Stimulated activated CD4-positive, alpha-beta T cell treated with anti-CD3 and anti-CD28 coated beads, TNF-alpha, amount 100 ng/mL, for 48 hours (primary cell): ENCODE measurements at places on chromosomes 6 and 20.
A peak's percentile ranks its signal among the peaks of the same experiment; 100 is the strongest.

DNA sequence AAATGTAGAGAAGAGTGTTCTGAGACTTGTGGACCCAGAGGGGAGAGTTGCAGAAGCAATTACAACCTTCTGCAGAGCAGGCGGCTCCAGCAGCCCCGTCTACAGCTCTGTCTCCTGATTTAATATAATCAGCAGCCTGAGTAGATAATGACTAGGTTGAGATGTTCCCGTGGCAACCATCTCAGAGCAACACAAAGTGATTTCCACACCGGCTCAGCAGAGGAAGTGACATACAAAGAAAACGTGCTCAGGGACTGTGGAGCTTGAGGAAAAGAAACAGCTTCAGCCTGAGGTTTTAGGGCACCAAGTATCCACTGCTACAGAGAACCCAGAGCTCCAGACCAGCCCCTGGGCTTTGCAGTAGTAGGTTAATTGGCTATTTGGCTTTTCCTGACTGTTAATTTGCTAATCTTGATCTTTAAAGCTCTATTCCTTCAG, 136.4 kb downstream of the MTFR2 start:
- no peak for DNase-seq

- no peak for DNase-seq
Measured at GRCh38 chr6:91387290-91388059, 800.6 kb upstream of the MAP3K7 start.

DNA sequence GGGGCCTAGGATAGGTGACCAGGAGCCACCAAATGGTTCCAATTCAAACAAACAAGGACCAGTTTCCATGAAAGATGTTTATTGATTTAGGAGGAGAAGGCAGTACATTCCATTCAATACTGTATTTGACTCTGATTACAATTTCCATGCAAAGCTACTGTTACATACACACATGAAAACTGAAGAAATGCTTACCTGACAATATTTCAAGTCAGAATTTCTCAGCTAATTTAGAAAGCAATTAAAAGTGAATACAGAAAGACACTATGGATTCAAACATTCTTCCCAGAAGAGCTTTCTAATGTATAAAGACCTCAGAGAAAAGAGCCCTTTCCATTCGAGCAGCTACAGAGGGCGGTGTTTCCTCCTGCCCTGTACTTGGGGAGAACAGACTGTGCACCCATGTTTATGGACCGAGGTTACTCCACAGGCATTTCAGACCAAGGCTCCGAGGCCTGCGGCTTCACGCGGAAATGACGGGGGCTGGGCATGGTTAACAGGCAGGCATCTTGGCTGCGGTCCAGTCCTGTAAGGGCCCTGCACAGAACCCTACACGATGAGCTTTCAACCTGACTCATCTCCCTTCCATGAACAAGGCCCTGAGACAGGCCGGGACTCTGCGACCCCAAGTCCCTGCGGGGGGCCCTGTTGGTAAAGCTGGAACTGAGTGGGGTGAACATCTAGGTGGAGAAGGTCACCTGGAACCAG, 25.7 kb upstream of the TCFL5 start:
- DNase-seq = no peak

DNA sequence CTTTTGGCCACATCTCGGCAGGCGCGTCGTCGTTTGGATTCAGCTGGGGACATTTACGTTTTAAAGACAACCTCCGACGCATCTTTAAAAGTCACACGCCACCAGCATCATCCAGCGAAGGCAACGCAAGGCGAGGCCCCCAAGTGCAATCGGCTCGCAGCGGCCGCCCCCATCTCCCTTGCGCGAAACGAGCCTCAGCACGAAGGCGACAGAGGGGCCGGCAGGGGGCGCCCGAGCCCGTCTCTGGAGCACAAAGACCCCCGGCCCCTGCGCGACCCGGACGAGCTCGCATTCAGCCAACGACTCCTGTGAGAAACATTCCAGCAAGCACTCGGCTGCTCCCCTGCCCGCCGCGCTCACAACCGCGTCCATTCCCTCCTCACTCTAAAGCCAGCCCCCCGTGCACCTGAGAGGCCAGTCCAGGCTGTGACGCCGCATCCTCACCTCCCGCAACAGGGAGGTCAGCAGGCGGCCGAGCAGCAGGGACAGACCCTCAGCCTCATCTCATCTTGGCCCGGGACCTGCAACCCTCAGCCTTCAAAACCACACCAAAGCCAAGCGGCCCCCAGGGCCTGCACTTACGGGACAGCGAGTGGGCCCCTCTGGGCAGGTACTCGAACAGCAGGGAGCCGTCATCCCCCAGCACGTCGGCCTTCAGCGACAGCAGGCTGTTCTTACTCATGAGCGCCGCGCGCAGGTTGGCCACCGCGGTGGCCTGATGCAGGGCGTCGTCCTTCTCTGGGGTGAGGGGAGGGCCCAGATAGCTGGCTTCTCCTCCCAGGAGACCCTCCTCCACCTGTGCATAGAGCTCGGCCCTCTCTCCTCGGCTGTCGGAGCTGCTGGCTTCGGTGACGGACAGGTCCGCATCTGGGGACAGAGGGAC, 35.8 kb downstream of the SLC2A4RG start:
- no peak for DNase-seq

- DNase-seq = no peak
Measured at GRCh38 chr6:25278261-25278913, 787 bp upstream of the CARMIL1 start.

DNA sequence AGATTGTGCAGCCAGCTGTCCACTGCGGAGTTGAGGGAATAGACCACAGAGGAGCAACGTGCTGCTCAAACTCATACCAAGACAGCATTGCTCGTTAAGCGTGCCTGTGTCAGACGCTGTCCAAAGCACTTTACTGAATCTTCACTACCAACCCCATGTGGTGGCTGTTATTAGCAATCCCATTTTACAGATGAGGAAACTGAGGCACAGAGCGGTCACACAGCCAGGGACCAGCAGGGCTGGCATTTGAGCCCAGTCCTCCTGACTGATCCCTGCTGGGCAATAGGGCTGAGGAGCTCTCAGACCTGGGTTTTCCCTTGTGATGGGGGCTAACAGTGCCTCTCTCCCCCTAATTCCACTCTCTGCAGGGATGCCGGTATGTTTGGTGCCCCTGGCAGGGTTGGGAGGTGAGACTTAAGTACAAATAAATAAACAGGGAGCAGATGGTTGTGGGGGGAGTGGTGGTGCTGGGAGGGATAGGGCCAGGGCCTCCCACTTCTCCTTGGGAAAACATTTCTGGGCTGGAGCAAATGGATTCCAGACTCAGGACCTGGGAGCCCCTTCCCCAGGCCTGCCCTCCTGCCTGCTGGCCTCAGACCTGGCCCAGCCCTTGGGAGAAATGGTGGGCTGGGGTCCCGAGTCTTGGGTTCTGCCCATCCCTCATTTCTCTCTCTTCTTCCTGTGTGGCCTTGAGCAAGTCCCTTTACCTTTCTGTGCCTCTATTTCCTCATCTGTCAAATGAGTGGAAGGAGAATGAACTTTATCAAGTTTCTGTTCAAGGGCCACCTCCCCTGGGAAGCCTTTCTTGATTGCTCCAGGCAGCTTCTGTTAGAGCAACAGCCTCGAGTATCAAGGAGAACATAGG, 17.7 kb downstream of the SRXN1 start:
- no peak for DNase-seq

DNA sequence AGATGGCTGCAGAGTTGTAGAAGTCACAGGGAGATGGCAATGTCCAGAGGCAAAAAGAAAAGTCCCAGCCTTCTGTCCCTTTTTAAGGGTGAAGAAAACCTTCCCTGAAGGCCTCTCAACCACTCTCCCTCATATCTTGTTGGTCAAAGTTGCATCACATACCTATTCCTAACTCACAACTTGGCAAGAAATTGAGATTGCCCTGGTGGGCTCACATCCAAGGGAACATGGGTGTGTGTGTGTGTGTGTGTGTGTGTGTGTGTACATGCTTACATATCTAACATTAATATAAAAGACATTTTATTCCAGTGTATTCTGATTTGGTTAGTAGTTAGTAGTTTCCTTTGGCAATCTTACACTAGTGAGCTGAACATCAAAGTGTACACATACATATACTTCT, 144.3 kb upstream of the SALL4 start:
- no peak for DNase-seq

DNA sequence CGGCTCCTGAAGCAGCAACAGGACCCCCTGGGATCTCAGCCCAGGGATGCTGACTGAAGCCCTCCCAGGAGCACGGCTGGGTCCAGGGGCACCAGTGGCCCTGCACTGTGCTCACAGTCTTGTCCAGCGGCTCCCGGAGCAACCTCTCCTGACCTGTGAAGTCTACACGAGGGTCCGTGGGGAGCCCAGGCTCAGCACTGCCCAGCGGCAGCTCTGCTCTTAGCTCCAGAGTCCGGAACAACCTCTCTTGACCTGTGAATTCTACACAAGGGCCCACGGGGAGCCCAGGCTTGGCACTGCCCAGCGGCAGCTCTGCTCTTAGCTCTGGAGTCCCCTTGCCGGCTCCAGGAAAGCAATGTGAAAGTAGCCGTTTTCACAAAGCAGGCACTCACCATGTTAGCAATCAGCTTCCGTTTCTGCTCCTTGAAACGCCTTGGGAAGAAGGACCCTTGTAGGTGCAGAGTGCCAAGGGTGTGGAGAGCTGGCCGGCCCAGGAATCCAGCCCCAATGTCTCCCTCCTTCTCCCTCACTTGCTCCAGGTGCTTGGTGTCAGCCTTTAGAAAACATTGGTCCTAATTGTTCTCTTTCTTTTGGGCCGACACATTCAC, 310.9 kb downstream of the CDH4 start:
- no peak for DNase-seq

DNA sequence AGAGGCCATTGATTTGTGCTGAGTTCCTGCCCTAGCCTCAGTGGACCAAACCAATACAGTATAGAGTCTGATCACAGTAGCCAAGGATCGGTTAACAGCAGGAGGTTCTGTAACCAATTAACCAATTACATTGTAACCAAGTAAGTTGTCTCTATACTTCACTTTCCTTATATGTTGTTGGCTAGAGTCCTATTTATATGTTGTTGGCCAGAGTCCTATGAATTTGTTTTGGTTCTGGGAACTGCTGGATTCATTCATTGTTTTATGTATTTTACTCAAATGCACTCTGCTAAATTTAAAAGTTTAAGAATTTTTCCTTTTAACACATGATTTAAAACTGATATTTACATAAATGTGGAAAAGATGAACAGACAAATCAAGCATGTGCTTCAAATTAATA, 597.4 kb upstream of the HS3ST5 start:
- no peak for DNase-seq

GRCh38 chr6:48486876-48487275, 375.9 kb upstream of the PTCHD4 start:
- no peak for DNase-seq

DNA sequence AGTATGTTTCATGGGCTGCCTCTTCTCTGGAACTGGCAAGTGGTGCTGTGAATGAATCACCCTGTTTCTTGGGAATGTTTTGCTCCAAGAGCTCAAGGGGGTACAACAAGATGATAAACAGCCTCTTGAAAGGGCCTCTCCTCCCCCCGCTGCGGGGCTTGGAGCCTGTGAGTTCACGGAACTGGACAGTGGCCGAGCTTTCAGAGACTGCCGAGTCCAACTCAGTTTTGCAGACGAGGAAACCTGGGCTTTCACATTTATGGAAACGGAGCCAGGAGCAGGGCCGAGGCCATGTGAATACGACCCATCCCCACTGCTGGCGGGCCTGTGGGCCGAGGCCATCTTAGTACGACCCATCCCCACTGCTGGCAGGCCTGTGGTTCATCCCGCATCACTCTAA, 18.2 kb upstream of the SRC start:
- no peak for DNase-seq

- no peak for DNase-seq
Measured at GRCh38 chr6:164838068-164838615, 471.3 kb downstream of the C6orf118 start.

DNA sequence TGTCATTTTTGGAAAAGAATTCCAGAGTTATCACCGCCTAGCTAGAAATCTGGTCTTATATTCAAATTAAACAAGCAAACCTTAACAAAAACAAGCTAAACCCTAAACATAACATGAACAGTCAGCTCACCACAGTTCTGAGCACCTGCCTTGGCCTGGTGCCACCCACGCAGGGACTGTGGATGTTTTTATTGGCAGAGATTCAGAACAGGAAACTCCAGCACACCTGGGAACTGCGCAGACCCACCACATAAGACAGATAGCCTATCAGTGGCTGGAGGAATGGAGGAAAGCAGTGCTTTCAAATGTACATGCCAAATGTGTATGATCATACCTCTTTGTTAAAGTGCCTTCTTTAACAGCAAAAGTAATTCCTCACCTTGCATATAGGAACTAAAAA, 8.9 kb downstream of the SLC16A10 start:
- DNase-seq = peak; percentile 11

GRCh38 chr20:58040447-58041290, 187.8 kb downstream of the ANKRD60 start:
- DNase-seq = no peak

DNA sequence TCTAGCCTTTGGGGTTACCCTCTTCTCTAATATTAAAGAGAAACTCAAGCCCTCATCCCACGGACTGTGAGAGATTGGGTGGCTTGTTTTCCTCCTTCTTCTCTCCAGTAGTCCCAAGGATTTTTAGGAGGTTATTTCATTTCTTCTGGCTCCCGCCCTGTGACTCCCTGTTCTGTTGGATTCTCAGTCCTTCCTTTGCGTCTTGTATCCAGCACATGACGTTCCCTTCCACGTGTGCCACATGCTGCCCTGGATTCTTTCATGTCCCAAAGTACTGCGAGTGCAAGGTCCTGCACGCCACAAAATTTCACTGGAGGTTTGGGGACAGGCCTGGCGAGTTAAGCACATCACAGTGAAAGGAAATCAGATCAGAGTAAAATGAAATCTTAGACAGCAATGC, 213.4 kb downstream of the PACRG start:
- DNase-seq = no peak
